CD4-positive, alpha-beta T cell treated with Interleukin-6 at 100 ng/mL for 8 hours (primary cell): ENCODE measurements at places on chromosomes 5 and 9.

DNA sequence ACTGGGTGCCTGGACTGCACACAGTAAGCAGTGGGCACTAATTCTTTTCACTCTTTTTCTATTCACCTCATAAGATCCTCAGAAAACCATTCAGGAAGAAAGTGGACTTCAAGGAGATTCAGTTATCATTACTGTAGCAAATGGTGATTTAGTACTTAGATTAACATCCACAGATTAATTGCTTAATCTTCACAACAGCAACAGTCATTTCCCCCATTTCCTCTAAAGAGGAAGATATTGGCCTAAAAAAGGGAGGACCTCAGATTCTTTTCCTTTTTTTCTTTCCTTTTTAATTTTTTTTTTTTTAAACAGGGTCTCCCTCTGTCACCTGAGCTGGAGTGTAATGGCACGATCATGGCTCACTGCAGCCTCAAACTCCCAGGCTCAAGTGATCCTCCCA lies 64.4 kb downstream of the AUH start:
- no peak for DNase-seq

DNA sequence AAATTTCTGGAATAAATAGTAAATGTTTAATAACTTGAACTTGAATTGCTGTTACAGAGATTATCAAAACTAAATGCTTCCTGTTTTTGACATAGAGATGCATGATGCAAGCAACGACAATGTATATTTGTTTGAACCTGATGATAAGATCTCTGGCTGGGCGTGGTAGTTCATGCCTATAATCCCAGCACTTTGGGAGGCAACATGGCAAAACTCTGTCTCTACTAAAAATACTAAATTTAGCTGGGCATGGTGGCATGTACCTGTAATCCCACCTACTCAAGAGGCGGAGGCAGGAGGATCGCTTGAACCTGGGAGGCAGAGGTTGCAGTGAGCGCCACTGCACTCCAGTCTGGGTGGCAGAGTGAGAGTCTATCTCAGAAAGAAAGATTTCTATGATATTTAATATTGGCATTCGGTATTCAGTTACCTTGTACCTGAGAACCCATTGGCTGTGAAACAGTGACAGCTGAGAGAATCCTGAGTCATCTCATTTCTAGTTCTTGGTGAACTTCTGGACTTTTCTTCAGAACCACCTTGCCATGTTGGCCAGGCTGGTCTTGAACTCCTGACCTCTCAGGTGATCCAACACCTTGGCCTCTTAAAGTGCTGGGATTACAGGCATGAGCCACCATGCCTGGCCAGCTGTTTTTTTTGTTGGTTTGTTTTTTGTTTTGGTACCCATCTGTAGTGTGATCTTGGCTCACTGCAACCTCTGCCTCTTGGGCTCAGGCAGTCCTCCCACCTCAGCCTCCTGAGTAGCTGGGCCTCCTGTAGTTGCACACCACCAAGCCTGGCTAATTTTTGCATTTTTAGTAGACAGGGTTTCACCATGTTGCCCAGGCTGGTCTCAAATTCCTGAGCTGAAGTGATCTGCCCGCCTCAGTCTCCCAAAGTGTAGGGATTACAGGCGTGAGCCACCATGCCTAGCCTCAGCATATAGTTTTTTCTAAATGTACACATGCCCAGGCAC lies 10.0 kb upstream of the FGF18 start:
- DNase-seq = no peak

DNA sequence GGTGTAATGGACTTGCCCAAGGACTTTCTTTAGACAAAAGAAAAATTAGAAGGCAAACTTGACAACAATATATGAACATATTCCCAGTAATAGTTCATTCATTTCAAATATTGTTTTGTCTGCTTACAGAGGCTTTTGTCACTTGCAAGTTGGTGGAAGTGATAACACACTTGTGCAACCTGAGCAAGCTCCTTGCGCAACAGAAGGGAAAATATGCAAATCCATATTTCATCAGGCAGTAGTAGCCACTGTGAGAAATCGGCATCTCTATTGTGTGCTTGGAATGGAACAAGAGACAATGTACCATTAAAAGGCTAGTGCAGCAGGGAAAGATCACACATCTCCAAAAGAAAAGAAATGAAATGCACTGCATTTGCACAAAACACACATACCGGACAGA lies 125.3 kb upstream of the RASEF start:
- DNase-seq = no peak

DNA sequence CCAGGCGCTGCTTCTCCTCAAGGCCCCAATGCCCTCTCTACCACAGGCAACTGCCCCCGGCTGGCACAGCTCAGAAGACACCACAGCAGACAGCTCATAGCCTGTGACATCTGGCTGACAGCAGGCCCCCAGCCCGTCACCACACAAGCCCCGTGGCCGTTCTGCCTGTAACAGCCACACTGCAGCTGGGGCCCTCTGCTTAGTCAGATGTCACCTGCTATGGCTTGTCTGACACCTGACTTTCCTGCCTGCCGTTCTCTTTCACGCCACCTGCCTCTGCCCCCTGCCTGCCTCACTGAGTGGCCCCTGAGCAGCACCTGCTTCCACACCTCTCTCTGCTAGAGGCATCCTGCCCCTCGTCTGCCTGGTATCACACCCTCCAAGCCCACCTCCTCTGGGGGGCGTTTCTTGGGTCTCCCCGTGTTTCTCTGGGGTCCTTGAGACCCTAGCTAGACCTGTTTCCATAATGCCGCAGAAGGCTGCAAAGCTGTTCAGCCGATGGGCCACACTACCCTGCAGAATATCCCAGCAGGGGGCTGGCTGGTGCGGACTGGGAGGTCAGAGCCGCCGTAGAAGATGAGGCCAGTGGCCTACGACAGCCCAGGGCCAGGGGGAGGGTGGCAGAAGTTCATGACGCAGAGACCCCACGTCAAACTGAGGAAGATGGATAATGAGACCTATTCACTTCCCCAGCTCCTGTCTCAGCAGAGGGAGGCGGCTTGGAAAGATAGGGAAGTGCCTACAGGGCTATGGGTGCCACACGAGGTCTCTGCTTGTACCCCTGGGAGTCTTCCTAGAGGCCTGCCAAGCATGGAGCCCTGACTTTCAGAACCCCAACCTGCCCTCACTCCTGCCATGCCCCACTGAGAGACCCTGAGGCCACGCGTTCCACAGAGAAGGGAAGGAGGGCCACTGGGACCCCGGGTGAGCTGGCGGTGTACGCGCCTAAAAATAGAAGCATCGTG lies 95.1 kb downstream of the ZNF354C start:
- DNase-seq = no peak

- no peak for DNase-seq
Measured at GRCh38 chr5:53364061-53364460, 116.4 kb upstream of the FST start.

DNA sequence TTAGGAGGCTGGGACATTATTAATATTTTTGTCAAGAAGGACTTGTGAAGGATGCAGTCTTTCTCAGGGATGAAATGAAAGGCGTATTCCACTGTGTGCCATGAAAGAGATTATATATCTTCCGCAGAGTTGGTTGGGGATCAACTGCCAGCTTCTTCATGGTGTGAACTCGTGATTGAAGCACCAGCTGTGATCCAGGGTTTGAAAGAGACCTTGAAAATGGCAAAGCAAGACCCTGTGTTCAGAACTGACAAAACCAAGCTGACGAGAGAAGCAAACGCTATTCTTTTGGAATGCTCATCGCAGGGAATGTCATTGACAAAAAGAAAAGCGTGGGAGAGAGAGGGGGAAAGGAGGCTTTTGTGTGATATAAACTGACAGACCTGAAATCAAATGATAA lies 263.9 kb upstream of the ZNF608 start:
- DNase-seq = no peak

DNA sequence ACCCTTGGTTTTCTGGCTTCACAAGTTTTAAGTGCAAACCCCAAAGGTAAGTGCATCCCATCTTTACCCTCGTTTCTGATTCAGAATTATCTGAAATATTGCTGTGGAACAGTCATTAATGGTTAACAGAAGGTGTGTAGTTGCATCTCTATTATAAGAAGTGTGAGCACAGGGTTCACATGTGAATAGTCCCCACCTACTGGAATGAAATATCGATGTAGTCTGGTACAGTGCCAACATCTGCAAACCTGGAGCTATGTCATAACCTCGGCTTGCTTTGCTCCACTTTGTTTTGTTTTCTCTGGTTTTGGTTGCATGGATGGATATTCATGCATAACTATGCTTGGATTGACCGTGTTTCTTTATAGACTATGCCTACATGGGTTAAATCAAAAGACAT lies 12.6 kb downstream of the HTR4 start:
- DNase-seq = no peak

- DNase-seq = no peak
Measured at GRCh38 chr9:88161144-88161543, 22.9 kb upstream of the SPATA31C2 start.

DNA sequence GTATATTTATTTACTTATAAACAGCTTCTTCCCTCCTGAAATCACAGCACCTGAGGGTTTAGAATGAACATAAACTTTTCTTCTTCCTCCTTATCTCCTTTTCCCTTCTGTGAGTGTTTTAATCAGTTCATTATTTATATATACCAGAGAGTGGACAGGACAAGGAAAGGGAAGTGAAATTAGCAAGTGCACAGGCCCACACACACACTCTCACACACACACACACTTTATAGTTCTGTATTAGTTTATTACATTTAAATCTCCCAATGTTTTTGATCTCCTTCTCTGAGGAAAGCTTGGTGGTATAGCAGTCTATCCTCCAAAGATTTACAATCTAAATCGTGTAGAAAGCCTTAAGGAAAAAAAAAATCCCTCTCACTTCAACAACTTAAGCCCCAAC lies 353.5 kb downstream of the NDUFS4 start:
- DNase-seq = no peak

GRCh38 chr5:91684625-91685024 lies 301.5 kb upstream of the ARRDC3 start:
- DNase-seq = no peak

DNA sequence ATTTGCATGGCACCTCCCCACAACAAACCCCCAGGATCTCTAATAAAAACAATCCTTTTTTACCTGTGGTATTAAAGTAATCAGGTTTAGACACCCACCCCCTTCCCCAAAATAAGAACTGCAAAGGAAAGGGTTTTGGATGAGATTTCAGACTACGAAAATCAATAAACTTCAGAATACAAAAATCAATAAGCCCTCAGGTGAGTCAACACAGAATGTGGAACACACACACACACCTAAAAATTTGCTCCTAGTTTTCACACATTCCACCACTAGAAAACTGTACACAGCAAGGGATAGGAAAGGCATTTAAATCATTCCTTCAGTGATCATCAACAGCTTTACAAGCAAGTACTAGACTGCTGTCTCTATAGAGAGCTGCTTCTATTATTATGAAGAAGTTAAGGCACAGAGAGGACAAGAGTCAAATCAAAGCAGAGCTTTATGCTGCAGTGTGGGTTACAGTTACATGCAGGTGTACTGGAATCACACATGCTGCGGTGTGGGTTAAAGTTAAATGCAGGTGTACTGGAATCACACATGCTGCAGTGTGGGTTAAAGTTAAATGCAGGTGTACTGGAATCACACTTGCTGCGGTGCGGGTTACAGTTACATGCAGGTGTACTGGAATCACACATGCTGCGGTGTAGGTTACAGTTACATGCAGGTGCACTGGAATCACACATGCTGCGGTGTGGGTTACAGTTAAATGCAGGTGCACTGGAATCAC lies 36.3 kb downstream of the PFDN1 start:
- peak; percentile 14 for DNase-seq

GRCh38 chr5:109753279-109753678 lies 63.6 kb downstream of the MAN2A1 start:
- DNase-seq = no peak

GRCh38 chr5:169629847-169630548 lies 7.1 kb upstream of the DOCK2 start:
- no peak for DNase-seq

DNA sequence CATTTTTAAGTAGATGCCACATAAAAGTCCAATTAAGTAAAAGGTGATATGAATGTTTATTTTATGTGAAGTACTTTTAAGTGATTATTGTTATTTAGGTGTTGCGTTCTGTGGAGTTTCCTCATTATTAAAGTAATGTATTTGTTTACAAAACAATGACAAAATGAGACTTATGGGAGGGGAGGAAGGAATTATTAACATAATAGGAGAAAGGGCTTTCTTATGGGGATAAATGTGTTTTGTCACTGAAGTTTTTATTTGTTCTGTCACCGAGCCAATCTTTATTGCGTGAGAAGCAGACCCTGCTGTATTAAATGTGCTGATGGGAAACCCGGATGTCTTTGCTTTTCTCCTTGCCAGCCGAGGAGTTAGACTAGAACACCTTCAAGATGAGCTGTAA lies 44.5 kb downstream of the TRIO start:
- DNase-seq = no peak

DNA sequence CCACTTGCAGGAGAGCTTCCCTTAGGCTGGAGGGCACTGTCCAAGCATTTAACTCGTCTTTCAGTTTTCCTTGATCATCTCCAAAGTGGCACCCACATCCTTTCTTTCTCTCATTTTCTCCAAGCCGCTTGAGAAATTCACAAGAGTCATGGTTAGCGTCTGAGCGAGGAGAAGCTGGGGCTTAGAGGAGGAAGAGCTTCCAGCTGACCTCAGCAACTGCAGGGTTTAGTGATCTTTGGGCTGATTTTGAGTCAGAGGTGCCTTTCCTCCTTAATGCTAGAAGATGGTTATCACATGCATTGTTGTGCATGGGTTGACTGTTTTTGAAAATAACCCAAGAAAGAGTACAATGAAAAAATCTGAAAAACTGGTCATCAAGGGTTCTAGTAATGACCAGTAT lies 134.7 kb downstream of the GADD45G start:
- DNase-seq = no peak

GRCh38 chr5:1917830-1918487 lies 35.2 kb upstream of the IRX4 start:
- no peak for DNase-seq
